ENCODE measurements at places on chromosomes 3 and 15.

DNA sequence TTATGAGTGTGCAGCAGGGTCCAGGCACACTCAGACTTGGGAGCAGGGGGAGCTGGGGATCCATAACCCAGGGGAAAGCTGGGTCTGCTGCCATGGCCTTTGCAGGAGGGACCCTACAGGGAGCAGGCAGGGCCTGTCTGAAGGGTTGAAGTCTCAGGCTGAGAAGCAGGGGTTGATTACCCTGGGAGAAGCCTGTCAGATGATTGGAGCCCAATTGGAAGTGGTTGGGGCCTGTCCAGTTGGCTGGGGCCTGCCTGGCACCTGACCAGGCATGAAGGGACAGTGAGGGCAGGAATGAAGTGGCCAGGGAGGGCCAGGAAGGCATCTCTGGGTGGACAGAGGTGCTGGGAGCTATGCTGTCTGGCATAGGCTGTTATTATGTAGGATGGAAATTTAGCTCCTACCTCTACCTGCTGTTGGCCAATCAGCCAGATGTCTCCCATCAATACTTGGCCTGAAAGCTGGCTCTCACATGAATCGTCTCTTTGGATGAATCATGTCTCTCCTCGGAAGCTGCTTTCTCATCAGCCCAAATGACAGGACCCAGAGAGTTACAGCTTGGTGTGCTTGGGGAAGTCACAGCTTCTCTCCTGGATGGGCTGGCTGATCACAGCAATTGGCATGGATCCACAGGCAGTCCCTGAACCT lies 27.4 kb upstream of the SLCO2A1 start:
- DNase-seq = no peak

DNA sequence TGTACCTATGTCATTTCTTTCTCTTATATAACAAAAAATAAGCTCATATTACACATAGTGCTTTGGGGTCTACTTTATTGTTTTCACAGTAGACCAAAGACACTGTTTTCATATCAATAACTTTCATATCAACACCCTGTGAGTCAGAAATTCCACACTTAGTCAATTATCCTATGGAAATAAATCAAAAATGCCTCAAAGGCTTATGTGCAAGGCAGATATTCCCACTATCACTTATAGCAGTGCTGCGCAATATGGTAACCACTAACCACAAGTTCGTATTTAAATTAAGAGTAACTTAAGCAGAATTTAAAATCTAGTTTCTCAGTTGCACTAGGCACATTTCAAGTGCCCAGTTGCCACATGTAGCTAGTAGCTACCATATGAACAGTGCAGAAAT lies 15.9 kb downstream of the SCG3 start:
- DNase-seq = no peak

DNA sequence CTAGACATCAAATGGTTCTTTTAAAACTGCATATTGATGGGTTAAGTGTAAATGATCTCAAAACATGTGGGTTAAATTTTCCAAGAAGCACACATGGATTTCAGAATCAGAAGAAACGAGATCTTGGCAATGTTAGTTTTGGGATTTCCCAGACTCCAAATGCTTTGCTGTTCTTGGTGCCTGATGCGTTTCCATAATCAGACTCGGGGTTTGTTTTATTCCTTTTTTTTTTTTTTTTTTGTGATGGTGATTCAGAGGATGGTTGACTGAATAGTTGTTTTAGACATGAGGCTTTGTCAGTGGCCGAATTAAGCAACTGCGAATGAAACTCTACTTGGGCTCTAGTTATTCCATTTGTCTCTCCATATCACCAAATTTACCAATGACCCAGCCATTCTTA lies 52.2 kb upstream of the FAM98B start:
- DNase-seq = no peak

DNA sequence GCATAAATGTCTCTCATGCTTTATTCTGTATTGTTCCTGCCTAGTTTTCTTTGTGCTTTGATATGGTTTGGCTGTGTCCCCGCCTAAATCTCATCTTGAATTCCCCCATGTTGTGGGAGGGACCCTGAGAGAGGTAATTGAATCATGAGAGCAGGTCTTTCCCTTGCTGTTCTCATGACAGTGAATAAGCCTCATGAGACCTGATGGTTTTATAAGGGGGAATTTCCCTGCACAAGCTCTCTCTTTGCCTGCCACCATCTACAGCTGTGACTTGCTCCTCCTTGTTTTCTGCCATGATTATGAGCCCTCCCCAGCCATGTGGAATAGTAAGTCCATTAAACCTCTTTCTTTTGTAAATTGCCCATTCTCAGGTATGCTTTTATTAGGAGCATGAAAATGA lies 1596.6 kb downstream of the SI start:
- DNase-seq = no peak

- DNase-seq = no peak
Measured at GRCh38 chr15:83275412-83275811, 9.1 kb downstream of the BNC1 start.

GRCh38 chr15:40072216-40072990 lies 33.4 kb upstream of the SRP14 start:
- no peak for DNase-seq

DNA sequence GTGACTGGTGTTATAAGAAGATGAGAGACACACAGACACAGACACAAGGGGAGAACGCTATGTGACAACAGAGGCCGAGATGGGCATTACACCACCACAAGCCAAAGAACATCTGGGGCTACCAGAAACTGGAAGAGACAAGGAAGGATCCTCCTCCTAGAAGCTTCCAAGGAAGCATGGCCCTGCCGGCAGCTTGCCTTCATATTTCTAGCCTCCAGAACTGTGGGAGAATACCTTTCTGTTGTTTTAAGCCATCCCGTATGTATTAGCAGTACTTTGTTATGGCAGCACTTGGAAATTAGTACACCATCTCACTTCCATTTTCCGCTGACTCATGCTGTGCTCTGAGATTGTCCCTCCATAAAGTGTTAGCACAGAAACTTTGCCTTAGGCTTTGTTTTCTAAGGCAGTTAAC lies 38.7 kb upstream of the CA12 start:
- DNase-seq = no peak

DNA sequence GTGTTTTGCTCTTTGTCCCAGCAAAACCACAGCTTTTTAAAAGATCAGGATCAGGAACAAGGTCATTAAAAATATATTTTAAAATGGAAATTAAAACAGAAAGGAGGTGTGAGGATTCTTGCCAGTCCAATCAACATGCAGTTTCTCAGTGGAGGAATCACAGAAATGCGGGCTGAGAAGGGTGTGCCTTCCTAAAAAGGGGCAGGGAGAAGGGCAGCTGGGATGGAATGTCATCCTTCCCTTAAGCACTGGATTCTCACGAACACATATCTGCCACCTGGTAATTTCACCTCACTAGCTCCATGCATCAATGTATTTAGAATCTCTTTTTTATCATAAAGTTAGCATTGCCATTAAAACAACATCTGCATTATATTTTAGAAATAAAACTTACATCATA lies 21.4 kb downstream of the ABI3BP start:
- DNase-seq = no peak

DNA sequence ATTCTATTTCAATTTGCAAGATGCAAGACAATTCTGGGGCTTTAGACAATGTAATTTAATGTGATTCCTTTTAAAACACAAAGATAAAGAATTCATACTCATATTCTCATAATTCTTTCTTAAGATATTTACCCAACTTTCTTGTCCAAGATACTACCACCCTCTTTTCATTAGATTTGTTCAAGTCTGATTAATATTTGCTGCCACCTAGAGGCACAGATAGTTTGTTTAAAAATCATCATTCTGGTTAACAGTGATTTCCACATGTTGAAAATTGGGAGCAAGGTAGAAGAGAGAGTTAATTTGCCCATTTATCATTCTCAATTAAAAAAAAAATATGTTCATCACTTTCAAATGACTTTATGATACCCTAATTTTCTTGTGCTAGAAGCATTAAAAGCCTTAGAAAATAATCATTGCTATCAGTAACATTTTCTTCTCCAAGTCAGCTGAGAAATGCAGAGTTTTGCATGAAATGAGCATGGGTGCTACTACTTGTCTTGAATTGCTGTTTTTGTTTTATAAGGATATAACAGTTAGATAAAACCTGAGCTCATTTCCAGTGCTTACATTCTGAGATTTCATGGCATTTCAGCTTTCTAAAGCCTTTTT lies 11.6 kb downstream of the TAMM41 start:
- no peak for DNase-seq

GRCh38 chr3:124785973-124786372 lies 55.7 kb downstream of the UMPS start:
- DNase-seq = no peak

GRCh38 chr15:48946074-48946839 lies 17.5 kb downstream of the SHC4 start:
- no peak for DNase-seq

GRCh38 chr3:190877925-190878324 lies 15.4 kb upstream of the GMNC start:
- no peak for DNase-seq
